ENCODE measurements at places on chromosomes 7 and 10. TPM values are rescaled to one million over a fixed set of nuclear protein-coding genes. Genes with fewer than 3 reads are reported as not detected.

DNA sequence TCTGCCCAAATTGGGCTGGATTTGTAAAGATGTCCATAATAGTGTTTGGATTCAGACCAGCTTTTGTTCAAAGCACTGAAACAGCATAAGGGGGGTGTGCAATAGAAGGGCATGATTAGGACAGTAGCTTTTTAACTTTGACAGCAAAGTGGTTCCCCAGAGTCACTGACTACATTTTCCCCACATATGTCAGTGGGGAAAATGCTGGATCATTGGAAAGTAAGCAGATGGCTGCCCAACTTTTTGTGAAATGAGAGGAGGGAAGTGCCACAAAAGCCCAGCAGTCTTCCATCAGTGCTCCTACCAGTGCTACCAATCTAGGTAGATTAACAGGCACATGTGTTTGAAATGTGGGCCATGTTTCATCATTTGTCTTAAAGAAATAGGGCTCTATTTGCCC lies 162.8 kb downstream of the FZD1 start:
- DNase-seq = no peak
- no peaks in the 10 kb centered on the region for H3K36me3 ChIP-seq
- no peak overlapping the region for H3K27ac ChIP-seq
- H3K27me3 ChIP-seq = peaks cover 2% of the 10 kb centered on the region

- H3K4me1 ChIP-seq = peaks cover 4% of the 10 kb centered on the region
- H3K36me3 ChIP-seq = peaks cover 2% of the 10 kb centered on the region
- DNase-seq = no peak
- H3K27me3 ChIP-seq = no peaks in the 10 kb centered on the region
- no peak overlapping the region for H3K27ac ChIP-seq
Observed at GRCh38 chr10:63489838-63490237, 24.1 kb upstream of the JMJD1C start.

GJC3 gene
- not detected for total RNA-seq

- peaks cover 23% of the 10 kb centered on the region for H3K4me1 ChIP-seq
- H3K36me3 ChIP-seq = peaks cover 33% of the 10 kb centered on the region
- H3K4me3 ChIP-seq = peak overlapping the region; percentile 43
- H3K27me3 ChIP-seq = no peaks in the 10 kb centered on the region
- DNase-seq = no peak
Observed at GRCh38 chr7:77687100-77687746, 9.0 kb upstream of the RSBN1L start.

Data from activated CD4-positive, alpha-beta T cell treated with anti-CD3 and anti-CD28 coated beads, Interleukin-2, amount 10 ng/mL, durations not matched to agents 24 days and 14 days (primary cell).